ENCODE measurements at places on chromosomes 7 and 10.
A peak's percentile ranks its signal among the peaks of the same experiment; 100 is the strongest.

GRCh38 chr10:24432478-24433416 lies 223.8 kb downstream of the KIAA1217 start:
- DNase-seq, result no peak

- no peak for DNase-seq
These were observed 1.3 kb upstream of the HIP1 start for GRCh38 chr7:75739796-75740672.

- no peak for DNase-seq
These were observed 15.0 kb downstream of the PRKAR2B start for GRCh38 chr7:107059468-107059867.

DNA sequence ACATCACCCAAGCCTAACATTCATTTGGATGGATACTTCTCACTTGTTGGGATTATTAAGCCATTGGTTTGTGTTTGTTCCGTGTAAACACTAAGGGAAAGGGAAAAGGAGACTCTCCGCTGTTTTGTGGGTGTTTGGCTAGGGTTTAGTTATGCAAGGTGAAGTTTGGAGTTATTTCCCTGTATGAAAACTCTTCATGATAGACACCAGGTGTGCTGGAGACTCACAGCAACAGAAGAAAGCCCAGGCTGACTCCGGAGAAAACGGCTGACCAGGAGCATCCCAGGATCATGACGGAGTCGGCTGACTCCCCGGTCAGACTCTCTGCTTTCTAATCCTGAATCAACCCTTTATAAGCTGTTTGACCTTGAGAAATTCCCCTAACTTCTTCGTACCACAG lies 94.1 kb upstream of the KLF6 start:
- DNase-seq, result peak; percentile 41

- peak; percentile 92 for DNase-seq
These were observed 96.4 kb downstream of the MARCHF5 start for GRCh38 chr10:92387289-92387940.

DNA sequence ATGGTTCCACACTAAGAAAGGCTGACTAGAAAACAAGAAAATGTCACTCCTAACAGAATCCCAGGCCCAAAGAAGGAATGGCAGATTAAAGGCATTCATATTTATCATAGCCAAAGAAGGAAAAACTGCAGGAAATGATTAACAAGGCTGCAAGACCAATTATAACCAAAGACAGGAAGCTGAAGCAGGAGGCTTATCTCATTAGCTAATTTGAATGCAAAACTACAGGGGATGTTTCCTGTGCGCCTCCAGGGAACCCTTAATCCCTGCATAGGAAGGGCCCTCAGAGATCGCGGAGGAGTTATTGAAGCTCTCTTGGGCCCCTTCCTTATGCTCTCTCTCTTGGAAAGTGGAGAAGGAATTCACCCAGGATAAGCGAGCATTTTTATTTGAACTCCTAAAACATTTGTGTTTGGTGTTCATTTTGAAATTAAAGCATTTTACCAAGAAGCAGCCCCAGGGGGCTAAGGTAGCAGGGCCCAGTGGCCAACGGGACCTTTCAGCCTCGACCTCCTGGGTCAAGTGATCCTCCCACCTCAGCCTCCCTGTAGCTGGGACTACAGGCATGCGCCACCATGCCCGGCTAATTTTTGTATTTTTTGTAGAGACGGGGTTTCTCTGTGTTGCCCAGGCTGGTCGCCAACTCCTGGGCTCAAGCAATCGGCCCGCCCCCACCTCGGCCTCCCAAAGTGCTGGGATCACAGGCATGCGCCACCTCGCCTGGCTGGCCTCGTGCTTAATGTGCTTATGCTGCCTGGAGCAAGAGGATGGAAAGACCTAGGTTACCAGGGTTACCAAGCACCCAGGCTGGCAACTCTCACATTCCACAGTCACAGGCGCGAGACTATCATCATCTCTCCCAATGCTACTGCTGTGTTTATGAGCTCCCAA lies 24.1 kb upstream of the PROSER2 start:
- peak; percentile 74 for DNase-seq

- peak; percentile 17 for DNase-seq
These were observed 39.9 kb upstream of the DUSP5 start for GRCh38 chr10:110457851-110458250.

- DNase-seq, result no peak
These were observed 6.1 kb upstream of the KEL start for GRCh38 chr7:142968229-142968628.

- no peak for DNase-seq
These were observed 21.6 kb upstream of the UNCX start for GRCh38 chr7:1210979-1211608.

- DNase-seq, result no peak
These were observed 222.4 kb upstream of the LRGUK start for GRCh38 chr7:133904776-133905175.

DNA sequence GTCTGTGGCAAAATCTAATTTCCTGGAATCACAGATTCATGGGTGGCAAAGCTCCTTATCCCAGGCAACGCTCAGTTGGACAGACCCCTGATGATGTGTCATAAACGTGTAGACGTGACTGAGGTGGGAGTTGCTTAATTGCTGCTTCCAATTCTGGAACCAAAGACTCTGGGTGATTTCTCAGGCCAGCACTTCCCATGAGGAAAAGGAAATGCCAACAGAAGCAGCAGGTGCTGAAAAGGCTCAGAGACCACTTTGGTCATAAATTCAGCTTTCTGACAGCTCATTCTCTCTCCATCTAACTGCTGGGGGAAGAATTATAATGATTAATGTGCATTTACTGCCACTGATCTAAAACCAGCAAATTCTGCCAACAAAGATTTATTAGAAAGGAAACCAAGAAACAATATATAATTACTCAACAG lies 88.7 kb downstream of the OSBPL3 start:
- no peak for DNase-seq

DNA sequence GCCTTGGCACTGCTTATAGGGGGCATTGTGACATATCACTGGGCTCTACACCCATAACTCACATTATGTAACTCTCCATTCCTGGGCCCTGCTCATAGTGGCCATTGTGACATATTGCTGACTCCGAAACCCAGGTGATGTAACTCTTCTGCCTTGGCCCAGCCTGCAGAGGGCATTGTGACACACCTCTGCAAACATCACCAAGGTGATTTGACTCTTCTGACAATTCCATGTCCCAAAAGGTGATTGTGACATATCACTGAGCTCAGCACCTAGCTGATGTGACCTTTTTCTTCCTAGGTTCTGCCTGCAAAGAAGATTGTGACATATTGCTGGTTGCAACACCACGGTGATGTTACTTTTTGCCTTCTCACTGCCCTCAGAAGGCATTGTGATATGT lies 36.5 kb upstream of the ZNF680 start:
- DNase-seq, result no peak

DNA sequence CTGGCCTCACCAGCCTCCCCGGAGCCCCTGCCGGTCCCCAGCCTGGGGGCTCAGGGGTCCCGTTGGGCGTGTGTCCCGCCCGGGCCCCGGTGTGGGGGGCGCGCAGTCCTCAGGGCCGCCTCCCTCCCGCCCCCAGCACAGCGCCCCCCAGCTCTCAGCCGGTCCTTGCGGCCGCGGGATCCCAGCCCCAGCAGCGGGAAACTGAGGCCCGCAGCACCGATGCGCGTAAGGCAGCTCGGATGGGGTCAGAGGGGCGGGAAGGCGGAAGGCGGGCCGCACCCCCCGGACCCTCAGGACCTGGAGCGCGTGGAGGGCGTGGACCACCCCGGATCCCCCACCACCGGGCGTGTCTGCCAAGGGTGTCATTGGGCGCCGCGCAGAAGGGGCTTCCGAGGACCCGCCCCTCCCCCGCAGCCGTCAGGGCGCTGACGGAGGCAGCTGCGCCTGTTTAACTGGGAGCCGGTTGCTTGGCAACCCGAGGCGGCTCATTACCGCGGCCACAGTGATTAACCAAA lies 14.9 kb downstream of the UNCX start:
- DNase-seq, result no peak

DNA sequence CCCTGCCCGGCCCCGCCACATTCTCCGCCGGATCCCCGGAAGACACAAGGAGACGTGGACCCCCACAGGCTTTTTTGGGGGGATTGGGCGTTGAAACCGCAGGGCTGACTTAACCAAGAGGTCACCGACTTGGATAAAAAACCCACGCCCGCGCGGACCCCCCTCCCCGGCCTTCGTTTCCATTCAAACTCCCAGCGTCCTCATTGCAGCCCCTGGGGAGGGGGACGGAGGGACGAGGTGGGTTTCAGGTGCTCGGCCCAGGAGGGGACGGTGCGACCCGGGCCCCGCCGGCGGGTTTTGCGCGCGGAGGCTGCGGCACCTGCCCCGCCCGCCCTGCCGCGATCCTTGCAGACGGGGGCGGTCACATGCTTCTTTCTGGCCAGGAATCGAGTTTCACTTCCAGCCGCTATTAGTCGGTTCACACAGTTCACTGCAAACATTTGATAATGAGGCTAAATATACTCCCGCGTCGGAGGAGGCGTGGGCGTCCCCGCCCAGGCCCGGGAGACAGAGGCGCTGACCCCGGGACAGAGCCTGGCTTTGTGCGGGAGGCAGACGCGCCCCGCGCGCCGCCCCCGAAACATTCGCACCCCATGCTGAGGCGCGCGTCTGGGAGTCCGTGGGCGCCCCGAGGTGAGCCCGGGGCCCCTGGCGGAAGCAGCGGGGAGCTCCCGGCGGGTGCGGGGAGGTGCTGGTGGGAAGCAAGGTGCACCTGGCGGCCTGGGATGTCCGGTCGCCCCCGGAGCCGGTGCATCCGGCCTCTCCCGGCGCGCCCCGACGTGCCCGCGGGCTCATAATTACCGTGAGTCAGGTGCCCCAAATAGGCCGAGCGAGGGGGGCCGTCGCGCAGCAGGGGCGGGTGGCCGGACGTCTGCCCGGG lies 2.7 kb upstream of the PDGFA start:
- peak; percentile 75 for DNase-seq

DNA sequence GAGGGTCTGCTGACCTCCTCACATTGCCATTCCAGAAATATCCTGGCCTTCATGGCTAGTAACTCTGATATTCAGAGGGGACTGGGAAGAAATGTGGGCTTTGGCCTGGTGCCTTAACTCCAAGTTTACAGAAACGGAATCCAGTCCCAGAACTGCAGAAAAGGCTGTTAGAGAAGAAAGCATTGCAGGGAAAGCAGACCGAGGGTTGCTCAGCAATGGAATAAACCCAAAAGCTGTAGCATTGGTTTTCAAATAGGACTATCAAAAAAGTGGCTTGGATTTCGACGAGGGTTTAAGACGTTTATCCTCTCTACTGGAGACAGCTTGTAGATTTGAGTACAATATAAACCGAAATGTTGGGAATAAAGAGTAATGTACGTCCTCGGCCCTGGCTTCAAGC lies 425.8 kb upstream of the FOXK1 start:
- DNase-seq, result no peak

DNA sequence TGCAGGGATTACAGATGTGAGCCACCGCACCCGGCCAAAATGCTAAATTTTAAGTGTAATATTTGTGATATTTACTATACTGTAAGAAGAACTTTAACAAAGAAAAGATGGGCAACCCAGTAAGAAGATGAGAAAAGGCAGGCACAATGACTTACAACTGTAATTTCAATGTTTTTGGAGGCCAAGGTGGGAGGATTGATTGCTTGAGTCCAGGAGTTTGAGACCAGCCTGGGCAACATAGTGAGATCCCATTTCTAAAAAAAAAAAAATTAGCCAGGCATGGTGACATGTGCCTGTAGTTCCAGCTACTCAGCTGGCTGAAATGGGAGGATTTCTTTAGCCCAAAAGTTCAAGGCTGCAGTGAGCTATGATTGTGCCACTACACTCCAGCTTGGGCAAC lies 11.7 kb upstream of the GATAD1 start:
- no peak for DNase-seq

DNA sequence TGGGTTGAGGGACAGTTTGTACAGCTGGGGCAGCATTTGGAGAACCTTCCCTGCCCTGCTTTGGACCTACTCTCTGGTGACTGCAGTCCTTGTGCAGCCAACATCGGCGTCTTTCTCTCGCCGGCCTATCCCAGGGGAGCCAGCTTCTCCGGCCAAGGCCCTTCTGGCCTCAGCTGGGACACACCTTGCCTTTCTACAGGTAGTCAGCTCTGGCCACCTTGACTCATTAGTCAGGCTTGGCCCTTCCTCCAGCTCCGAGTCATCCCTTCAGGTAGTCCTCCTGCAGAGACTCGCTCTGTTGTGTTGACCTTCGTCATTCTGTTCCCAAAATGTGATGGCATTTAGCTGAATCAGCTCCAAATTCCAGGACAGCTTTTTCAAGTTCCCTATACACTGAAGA lies 145.0 kb upstream of the CHST15 start:
- DNase-seq, result no peak

- DNase-seq, result no peak
These were observed 60.8 kb upstream of the NPTX2 start for GRCh38 chr7:98556288-98556687.

GRCh38 chr10:98244141-98244540 lies 23.9 kb downstream of the LOXL4 start:
- no peak for DNase-seq

DNA sequence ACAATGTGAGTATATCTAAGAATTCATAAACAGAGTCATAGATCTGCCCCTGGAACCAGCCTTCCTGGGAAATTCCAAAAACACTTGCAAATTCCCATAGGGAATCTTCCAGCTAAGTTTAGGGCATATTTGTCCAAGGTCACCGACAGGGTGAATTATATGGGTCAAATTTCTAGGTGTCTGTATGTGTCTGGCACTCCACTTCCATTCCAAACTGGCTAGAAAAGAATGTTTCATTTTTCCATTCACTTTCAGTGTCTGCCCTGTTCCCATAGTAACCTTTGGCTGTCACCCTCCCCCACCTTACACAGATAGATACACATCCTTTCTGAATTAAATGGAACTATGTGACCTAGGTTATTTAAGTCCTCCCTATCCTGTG lies 230.9 kb downstream of the CREB5 start:
- DNase-seq, result no peak

GRCh38 chr10:3980660-3981059 lies 195.7 kb upstream of the KLF6 start:
- DNase-seq, result no peak

DNA sequence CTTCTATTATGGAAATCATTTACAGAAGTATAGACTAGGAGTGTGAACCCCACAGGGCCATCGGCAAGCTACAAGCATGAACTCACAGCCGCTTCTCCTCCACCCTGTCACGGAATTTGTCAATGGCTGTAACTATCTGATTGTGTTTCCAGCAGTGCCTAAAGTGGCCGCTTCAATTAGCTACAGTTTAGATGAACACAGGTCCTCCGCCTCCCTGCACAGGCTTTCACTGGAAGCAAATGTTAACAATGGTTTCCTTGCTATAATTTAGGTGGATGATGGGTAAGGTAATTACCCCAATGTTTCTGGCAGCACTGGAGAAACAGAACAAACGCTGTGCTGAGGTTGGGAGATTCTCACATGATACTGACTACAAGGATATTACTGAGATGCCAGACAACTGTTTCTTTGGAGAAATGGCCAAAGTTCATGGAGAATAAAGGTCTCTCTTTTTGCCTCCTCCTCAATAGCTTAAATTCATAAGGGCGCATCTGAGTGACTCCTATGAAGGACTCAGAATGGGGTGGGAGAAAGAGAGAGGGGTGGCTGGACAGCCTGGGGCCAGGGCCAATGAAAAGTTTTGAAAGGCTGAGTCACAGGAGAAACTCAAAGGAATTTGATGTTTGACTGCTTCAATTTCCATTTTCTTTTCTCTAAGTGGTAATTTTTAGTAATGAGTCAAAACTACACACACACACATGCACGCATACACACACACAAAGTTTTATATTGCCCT lies 78.9 kb downstream of the SVIL start:
- DNase-seq, result peak; percentile 89
